ENCODE measurements at places on chromosomes 1 and 21.

GRCh38 chr1:182293119-182293589 lies 98.4 kb downstream of the GLUL start:
- DNase-seq = no peak

DNA sequence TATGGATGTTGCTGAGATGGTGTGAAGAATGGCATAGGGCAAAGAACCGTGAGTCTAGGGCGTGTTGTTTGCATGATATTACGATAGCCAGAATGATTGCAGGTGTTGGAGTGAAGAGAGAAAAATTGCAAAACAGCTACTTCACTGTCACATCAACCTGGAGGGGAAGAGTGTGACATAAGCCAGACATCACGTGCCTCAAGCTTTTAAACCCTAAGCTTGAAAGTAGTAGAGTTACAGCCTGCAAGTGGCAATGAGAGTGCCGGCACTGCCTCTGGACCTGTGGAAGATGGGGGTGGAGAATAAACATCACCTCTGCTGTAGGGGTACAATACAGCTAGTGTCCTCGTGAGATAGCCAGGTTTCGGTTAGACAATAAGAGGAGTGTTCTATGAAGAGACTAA lies 11.1 kb downstream of the EEIG2 start:
- no peak for DNase-seq

- no peak for DNase-seq
Observed at GRCh38 chr1:19478322-19478721, 7.0 kb downstream of the CAPZB start.

DNA sequence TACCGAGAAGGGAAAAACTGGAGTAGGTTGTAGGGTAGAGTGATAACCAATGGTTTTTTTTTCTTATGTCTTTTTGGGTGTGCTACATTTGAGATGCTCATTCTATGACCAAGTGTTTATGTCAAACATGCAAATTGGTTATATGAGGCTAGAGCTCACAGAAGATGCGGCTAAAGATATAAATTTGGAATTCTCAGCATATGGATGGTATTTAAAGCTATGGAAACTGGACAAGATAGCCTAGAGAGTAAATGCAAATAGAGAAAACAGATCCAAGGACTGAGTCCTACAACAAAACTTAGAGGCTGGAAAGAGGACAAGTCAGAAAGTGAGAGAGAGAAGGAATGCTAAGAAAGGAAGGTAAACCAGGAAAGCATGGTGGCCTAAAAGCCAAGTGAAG lies 7.4 kb downstream of the GDAP2 start:
- DNase-seq = no peak

DNA sequence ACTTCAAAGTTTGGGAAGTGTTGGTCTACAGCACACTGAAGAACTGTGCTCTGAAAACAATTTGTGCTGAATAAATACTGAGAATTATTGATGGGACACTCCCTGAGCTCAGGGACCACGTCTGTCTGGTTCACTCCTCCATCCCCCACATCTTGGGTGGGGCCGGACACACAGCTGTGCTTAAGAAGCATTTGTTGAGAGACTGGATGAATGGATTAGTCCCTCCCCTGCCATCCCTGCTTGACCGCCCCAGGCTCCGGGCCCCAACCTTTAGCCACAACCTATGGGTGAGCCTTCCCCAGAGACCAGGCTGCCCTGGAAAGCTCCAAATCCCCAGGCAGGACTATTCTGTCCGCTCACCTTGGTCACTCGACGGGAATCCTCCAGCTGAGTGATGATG lies 7.5 kb downstream of the TRIM63 start:
- no peak for DNase-seq

- no peak for DNase-seq
Observed at GRCh38 chr1:25673962-25674806, 57.6 kb downstream of the MAN1C1 start.
